ENCODE measurements at places on chromosomes 11 and 22.

DNA sequence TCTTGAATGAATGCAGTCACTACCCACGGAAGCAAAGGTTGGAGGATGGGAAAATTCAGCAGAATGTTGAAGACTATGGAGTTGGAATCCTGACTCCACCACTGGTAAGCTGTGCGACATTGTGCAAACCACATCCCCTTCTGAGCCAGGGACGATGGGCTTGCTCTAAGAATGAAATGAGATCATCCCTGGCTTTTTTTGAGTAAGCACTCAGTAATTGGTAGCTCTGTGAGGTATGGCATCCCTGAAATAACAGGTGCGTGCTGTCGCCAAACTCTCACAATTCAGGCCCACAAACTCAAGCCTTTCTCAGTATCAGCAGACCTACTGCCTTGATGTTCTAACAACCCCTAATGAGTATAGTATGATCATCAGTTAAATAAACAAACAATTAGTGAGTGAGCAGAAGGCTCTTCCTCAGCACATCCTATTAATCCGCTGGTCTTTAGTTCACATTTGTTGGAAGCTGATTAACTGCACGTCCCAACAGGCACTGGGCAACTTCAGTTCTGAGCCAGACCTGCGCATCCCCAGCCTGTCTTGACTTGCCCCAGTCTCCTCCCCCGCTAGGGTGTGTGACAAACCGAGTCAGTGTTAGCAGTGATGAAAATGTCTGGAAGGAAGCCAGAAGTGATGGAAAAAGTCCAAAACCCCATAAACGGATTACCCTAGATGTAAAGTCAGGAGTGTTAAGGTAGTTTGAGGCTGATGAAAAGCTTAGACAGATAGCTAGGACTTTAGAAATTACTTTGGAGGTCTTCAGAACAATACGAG lies 235.5 kb downstream of the GRIK4 start:
- DNase-seq: no peak

DNA sequence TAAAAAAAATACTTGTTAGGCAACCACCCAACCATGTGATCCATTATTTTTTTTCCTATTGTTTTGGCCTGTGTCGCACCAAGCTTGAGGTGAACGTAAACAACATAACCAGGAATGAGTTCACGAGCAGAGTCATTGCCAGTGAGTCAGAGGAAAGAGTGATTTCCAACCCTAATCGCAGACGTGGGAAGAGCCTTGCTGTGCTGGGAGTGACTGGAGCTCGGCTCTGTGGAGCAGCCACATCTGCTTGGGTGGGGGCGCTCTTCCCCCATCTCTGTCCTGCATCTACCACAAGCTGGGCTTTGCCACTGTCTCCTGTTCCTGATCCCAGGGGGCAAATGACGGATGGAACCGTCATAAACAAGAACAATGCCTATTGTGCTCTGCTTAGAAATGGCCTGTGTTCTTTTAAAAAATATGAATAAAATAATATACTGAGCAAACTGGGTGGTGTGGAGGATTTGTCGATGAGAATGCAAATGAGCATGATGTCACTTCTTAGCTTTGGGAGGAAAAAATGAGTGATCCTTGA lies 210.0 kb downstream of the KIRREL3 start:
- DNase-seq: no peak

DNA sequence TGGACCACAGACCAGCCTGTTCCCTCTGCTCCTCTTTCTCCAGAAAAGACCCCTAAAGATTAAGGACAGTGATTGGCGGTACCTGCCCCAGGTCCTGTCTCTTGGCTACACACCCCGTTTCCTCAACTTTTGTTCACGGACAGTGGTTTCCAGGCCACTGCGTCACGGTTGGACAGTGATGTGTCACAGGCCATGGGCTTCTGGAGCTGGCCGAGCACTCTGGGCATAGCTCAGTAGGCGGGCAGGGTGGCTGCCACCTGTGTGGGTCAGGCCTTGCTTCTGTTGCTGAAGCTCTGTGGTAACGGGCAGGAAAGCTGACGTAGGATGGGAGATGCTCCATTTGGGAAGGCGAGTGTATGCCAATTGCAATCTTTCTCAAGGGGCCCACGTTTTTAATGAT lies 13.6 kb downstream of the TUB start:
- no peak for DNase-seq

GRCh38 chr11:8772571-8773519 lies 90.3 kb downstream of the RPL27A start:
- no peak for DNase-seq

DNA sequence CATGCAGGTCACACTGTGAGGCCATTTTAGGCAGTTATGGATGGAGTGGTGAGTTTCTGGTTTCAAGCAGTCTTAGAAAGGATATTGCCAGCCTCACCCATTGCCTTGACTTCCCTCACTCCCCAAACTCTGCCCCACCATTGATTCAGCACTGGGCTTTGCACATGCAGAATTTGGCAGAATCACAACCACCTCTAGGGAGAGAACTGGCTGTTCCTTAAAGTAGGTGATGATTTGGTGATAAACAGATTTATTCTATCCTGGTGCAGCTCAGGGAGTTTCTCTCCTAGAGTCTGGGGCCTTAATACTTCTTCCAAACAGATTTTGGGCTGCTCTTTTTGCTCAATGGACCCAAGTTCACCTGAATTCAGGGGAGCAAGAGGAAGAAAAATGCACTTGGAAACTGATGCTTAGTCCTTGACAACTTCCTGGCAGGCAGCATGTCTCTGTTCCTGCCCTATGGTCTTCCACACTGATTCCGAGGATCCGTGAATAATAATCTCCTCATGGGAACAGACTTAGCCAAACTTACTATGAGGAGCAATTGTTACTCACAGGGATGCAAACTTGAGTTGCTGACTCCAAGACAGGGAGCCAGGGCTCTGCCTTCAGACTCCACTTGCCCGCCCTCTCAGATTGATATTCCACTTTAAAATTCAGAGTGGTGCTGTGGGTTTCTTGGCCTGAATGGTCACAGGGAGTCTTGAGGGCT lies 129.7 kb upstream of the PARVA start:
- DNase-seq: no peak

- DNase-seq: no peak
These were observed 1.8 kb downstream of the SERGEF start for GRCh38 chr11:18010977-18011586.
